ENCODE measurements at places on chromosomes 12 and 14.

DNA sequence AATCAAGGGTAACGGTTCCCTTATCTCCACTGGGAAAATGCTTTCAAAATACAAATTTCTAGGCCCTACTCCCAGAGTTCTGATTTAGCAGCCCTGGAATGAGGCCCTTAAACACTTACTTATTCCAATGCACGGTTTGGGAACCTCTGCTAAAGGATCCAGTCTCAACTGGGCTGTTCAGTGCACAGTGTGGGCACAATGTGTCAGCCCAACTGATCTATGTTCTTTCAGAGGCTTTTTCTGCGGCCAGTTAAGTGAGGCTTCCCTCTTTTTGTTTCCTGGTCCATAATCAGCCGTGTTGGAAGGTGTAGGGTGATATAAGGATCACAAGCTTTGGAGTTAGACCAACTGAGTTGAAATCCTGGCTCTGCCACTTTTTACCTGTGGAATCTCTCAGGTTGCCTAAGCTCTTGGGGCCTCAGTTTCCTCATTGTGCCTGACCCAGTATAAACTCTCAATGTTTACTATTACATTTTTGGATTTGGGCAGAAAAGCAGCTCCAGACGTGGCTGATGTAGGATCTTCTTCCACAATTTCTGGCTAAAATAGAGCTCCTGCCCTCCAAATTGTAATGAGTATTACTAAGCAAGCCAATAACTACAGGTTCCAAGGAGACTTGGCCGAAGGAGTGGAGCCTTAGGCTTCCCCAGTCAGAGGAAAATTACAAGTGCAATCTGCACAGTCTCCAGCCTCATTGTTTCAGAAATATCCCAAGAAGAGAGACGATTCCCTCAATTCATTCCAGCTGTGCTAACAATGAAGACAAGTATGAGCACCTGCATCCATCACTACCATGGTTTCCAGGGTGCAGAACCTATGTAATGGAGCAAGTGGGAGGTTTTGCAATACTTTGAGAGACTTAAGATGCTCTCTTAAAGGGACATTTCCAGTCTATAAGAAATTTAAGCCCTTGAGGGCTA is 2.3 kb upstream of the ANGEL1 start:
- DNase-seq = no peak

DNA sequence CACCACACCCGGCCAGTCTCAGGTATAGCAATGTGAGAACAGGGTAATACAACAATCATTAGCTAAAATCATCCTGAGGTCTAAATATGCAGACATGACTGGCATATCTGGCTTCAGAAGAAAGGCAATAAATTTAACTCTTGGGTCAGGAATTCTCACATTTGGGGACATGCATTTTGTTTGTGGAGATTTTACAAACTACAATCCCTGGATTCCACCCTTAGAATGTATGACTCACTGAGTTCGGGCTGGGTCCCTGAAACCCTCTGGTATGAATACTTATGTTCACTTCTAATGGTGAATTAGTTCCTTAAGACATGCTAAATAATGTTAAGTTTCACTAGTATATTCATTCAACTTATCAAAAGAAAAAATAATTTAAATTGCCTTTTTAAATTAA is 98.9 kb upstream of the HMGA2 start:
- no peak for DNase-seq

- no peak for DNase-seq
These were observed 66.1 kb downstream of the ELK3 start for GRCh38 chr12:96260231-96260630.

GRCh38 chr12:1870998-1871917 is 47.2 kb downstream of the CACNA2D4 start:
- no peak for DNase-seq

- peak; percentile 96 for DNase-seq
These were observed 369.6 kb downstream of the ATP23 start for GRCh38 chr12:58310809-58311622.

- no peak for DNase-seq
These were observed 54.6 kb upstream of the STON2 start for GRCh38 chr14:81454572-81455218.

DNA sequence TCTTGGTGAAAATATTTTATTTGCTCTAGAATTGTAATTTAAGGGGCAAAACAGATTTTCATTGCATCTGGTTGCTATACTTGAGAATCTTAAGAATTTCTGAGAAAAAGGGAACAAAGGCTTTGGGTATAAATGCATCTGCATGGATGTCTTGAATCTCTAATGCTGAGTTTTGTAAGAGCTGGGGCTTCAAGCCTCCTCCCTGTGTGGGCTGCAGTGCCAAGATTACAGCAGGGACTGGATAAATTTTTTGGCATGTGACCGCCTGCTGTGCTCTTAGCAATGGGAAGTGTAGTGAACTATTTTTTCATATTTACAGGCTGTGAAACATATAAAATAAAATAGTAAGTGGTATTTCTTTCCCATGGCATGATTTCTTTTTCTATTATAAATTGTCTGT is 70.0 kb downstream of the SLC38A6 start:
- DNase-seq = no peak

Measured in endothelial cell of umbilical vein (primary cell).